BJ (cell line): ENCODE measurements at places on chromosomes 3 and 15.
A peak's percentile ranks its signal among the peaks of the same experiment; 100 is the strongest.

- DNase-seq: no peak
These were observed 343.5 kb downstream of the PDCD6IP start for GRCh38 chr3:34141841-34142337.

- DNase-seq: no peak
These were observed 75.3 kb downstream of the TGFBR2 start for GRCh38 chr3:30681649-30682211.

- no peak for DNase-seq
These were observed 633 bp downstream of the IGSF10 start for GRCh38 chr3:151460228-151460627.

GRCh38 chr3:77256584-77257503, 216.9 kb downstream of the ROBO2 start:
- DNase-seq: no peak

- DNase-seq: peak; percentile 34
These were observed 498.1 kb upstream of the TPRG1 start for GRCh38 chr3:188673646-188674186.
